ENCODE measurements at places on chromosomes 2 and 18.

DNA sequence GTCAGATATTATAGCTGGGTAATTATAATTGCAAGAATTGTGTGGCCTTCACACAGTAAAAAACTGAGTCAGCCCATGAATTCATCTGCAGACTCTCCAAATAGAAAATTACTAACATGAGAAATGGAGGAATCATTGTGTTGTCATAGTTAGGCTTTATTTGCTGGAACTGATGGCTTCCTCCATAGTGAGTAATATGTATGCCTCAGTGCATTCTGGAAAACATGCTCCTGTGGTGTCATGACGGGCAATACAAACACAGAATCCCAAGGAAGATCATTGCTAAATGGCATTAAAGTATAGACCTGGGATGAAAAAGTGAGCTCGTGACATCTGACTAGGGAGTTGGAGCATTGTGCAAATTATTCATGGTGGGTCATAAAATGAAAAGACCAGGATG is 23.6 kb upstream of the NMS start:
- no peak for DNase-seq

GRCh38 chr2:126698376-126698775 is 42.4 kb downstream of the GYPC start:
- no peak for DNase-seq

DNA sequence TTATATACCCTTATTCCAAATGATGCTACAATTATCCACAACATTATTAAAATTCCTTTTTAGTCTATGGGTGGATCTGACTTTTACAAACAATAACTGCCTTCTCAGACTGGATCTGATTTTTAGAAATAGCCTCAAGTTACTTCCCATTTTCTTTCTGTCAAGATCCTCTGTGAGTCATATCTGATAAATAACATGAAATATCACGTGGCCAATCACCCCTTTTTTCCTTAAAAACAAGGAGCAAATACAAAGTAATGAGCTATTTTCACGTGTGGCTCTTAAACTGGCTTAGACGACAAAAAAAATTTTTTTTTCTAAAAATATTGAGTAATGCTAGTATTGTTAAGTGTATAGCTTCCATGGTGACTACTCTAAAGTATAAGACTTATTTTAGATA is 6.7 kb downstream of the PELI1 start:
- DNase-seq, result no peak

DNA sequence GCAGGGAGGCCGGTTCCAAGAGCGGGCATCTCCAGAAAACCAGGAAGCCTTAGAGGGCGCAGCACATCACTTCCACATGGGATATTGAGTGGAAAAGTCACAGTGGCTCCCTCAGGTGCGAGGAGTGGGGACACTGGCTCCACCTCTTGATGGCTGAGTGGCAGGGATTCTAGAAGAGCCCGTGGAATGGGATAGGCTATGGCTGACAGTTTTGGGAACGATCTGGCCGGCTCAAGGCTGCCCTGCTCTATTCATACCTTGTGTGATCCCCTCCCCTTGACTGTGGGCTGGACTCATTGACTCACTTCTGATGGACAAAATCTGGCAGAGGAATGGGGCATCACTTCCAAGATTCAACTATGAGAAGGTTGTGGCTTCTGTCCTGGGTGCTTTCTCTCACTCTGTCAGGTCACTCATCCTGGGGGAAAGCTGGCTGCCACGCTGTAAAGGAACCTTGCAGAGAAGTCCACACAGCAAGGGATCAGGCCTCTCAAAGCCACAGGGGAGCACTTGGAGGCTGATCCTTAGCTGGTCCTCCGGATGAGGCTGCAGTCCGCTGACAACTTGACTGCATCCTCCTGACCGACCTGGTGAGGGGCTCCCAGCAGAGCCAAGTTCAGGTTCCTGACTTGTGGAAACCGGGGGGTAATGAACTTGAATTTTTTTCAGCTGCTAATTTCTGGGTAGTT is 46.7 kb upstream of the HS6ST1 start:
- no peak for DNase-seq

- no peak for DNase-seq
Measured at GRCh38 chr18:68944330-68944729, 146.4 kb downstream of the CCDC102B start.

GRCh38 chr2:3637692-3638455 is 20.1 kb upstream of the ALLC start:
- no peak for DNase-seq

DNA sequence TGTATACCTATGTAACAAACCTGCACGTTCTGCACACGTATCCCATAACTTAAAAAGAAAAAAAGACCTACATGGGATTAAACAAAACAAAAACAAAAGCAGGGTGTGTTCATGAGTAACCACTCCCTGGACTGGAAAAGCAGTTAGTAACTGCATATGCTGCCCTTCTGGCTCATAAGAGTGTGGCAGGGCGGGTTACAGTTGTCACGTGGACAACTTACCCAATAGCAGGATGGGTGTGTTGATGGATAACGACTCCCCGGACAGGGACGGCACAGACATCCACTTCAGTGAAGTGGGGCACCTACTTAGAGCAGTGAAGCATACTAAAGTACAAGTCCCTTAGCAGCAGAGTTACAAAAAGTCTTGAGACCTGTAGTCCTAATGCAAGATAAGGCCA is 136.7 kb downstream of the CCBE1 start:
- DNase-seq, result no peak

DNA sequence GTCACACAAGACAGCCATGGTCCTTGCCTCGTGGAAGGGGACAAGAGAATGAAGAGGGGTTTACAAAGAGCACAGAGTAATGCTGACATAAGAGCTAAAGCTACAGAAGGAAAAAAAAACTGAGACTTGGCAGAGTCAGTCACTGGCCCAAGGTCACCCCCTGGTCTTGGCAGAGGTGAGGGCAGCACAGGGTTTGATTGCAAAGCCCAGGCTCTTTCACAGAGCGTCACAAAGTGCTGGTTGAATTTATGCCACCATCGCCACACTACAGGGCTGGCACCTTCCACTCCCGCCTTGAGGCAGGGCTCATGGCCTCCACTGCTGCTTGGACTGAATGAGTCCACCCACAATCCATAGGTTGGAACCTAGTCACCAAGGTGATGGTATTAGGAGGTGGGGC is 190.2 kb downstream of the INHBB start:
- DNase-seq, result no peak

DNA sequence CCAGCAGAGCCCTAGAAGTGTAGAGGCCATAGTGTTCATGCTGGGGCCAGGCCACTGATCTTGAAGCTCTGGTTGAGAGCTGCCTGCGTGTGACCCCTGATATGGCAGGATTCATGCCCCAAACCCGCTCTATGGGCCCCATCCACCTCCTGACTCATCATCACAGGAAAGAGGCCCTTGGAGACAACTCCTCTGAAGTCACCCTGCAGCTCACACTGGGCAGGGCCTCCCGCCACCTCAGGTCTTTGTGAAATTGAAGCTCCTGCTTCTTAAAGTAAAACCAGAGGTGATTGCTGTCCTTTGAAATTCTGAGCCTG is 12.0 kb upstream of the TUBB6 start:
- no peak for DNase-seq

DNA sequence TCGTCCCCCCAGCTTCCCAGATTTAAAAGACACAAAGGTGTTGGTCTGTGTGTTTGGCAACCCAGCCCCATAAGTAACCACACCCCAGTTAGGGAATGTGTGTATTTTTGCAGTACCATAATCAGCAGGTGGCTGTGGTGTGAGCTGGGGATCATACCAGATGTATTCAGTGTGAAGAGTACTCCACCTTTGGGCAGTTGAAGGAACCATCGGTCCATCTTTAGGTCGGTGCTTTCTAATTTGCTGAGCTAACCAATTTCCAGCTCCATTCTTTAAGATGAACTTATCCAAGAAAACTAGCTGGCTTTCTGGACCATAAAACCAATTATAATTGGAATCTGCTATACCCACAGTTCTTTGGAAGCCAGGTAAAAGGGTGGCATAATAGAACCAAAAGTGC is 3.2 kb downstream of the DSEL start:
- no peak for DNase-seq

DNA sequence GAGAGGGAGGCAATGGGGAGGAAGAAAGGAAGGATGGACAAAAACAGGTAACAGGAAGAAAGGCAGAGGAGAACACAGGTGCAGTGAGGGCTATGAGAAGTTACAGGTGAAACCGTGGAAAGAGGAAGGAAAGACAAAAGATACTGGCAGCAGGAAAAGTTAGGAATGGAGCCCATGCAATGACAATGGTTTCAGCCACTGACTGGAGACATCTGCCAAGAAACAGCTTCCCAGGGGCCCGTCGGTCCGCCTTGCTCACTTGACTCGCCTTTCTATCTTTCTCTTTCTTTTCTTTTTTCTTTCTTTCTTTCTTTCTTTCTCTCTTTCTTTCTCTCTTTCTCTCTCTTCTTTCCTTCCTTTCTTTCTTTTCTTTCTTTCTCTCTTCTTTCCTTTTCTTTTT is 37.5 kb downstream of the ST8SIA5 start:
- no peak for DNase-seq

- no peak for DNase-seq
Measured at GRCh38 chr2:230419181-230419580, 3.2 kb downstream of the SP100 start.

GRCh38 chr2:39380525-39381150 is 56.4 kb downstream of the MAP4K3 start:
- no peak for DNase-seq

DNA sequence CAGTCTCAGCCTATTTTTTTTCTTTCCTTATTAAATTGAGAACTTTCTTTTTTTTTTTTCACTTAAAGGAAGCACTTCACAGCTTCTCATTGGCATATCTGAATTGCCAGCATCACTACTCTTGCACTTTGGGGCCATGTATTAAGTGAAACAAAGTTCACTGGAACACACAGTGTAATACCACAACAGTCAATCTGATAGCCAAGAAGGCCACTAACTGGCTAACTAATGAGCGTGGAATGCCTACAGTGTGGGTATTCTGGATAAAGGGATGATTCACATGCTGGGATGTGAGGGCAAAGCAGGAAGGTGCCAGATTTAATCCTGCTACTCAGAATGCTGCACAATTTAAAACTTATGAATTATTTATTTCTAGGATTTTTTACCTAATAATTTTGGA is 11.7 kb upstream of the C18orf63 start:
- DNase-seq, result no peak

DNA sequence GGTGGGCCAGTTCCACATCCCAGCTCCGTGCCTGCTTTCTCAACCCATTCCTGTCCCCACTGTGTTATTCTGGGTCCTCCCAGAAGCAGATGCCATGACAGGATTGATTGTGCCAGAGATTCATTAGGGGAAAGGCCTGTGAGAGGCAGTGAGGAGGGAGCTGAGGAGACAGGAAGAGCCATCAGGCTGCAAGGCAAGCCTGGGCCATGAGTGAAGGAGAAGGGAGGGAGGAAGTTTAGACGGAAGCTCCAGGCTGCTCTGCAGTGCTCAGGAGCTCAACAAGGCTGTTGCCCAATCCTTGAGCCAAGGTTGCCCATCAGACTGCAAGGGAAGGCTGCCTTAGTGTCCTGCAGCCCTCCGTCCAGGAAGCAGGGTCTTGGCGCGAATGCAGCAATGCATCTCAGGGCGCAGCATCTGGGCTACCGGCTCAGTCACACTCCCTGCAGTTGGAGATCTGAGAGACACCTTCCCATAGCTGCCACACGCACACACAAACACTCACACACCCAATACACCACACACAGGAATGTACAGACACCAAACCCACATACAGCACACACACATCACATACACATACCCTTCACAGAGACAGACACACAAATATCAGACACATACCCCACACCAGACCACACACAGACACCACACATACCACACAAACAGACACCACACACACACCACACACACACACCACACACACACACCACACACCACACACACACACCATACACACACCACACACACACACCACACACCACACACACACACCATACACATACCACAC is 139.5 kb upstream of the NDUFV2 start:
- no peak for DNase-seq

GRCh38 chr2:156522864-156523440 is 86.8 kb downstream of the GPD2 start:
- no peak for DNase-seq

- no peak for DNase-seq
Measured at GRCh38 chr2:154484338-154485099, 214.0 kb upstream of the KCNJ3 start.

GRCh38 chr2:151902829-151903228 is 74.6 kb upstream of the ARL5A start:
- no peak for DNase-seq

DNA sequence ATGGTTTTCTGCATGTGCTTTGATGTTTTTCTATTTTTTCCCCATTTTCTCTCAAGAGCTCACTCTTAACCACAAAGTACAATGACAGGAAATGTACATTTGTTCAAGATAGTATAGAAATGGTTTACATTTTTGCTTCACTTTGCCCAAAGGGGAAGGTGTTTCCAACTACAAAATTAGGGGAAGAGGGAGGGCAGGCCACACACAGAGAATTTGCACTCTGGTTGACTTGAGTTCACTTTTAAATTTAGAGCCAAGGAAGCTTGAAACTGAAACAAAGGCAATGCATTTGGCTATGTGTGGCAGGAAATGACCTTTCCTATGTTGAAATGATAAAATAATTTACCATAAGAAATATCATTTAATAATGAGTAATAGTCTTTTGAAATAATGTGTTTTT is 19.1 kb upstream of the VIT start:
- no peak for DNase-seq

DNA sequence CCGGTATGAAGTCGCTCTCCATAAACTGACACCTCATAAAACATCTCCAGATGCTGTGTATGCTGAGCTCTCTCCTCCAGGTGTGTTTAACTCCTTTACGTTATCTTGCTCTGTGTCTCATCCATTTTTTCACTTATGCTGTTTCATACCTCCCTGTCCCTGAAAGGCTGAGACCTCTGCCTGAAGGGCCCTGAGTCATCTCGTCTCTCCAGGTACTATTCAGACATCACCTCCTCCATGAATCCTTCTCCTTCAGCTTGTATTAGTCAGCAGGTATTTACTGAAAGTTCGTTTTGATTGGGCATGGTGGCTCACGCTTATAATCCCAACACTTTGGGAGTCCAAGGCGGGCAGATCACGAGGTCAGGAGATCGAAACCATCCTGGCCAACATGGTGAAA is 244.5 kb upstream of the EPHA4 start:
- DNase-seq, result no peak

- no peak for DNase-seq
Measured at GRCh38 chr2:199603721-199604291, 146.1 kb upstream of the SATB2 start.

DNA sequence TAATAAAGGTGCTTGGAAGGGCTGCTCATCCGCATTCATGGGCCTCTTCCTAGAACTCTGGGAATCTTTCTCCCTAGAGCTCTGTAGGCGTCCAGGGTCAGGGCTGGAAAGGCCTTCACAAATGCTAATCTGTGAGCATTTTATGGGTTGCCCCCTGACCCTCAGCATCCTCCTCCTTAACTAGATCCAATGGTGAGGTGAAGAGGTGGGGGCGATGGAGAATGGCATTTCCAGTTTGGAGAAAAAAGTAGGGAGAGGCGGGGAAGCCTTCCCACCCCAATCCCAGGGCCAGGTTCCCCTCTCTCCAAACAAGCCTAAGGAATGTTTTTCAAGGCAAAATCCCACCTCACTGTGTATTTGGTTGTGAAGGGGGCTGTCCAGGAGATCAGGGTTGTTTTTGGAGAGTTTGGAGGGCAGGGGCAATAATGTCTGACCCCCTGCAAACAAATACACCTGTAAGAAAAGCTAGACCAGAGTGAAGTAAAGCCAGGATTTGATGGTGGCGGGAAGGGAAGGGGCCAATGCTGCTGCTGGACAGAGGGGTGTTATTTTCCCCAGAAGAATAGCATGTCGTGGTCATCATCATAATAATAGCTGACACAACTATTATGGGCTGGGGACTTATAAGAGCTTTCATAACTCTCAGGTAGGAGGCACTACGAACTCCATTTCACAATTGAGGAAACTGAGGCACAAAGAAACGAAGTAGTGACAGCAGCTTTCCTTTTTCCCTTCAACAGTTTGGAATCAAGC is 1.4 kb upstream of the MYCN start:
- DNase-seq, result no peak

Measured in activated CD4-positive, alpha-beta T cell treated with anti-CD3 and anti-CD28 coated beads, Interleukin-2, amount 50 U/mL, for 1 hour (primary cell).